Tibial nerve (tissue), 4 donors: ENCODE measurements at places on chromosomes 13 and 19. TPM values are rescaled to one million over a fixed set of nuclear protein-coding genes. Genes with fewer than 3 reads are reported as not detected.

GRCh38 chr13:41402691-41403511, 54.4 kb upstream of the RGCC start:
- no peak for DNase-seq
- H3K27ac ChIP-seq, result no peak overlapping the region
- H3K36me3 ChIP-seq, result no peaks in the 10 kb centered on the region

GRCh38 chr13:76329866-76330580, 556.2 kb downstream of the KCTD12 start:
- no peak overlapping the region for H3K4me3 ChIP-seq
- H3K36me3 ChIP-seq, result no peaks in the 10 kb centered on the region
- H3K4me1 ChIP-seq, result peaks cover 5% of the 10 kb centered on the region
- no peak for DNase-seq

DNA sequence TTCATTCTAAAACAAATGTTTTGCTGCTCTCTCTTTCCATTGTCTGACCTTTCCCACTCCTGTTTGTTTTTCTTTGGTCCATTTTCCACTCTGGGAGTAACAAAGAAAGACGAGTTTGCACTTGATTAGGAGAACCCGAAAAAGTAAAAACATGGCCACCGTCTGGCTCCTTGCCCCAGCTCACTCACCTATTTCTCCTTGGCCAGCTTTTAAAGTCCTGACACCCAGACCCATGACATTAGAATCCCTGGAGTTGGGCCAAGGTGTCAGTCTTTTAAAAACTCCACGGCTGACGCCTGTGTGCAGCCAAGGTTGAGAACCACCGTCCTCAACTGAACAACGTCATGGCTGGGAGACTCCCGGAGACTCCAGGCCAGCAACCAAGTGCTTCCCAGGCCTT, 63.6 kb upstream of the FLT1 start:
- H3K4me1 ChIP-seq, result no peaks in the 10 kb centered on the region
- no peak for DNase-seq
- no peak overlapping the region for H3K4me3 ChIP-seq
- H3K27ac ChIP-seq, result peak overlapping the region; percentile 63
- H3K36me3 ChIP-seq, result no peaks in the 10 kb centered on the region

- no peaks in the 10 kb centered on the region for H3K36me3 ChIP-seq
- DNase-seq, result no peak
- H3K27ac ChIP-seq, result no peak overlapping the region
- H3K4me1 ChIP-seq, result no peaks in the 10 kb centered on the region
- no peaks in the 10 kb centered on the region for H3K27me3 ChIP-seq
- no peak overlapping the region for H3K4me3 ChIP-seq
Observed at GRCh38 chr13:79846386-79846785, 365.4 kb downstream of the NDFIP2 start.

- H3K27ac ChIP-seq, result no peak overlapping the region
- DNase-seq, result no peak
- H3K27me3 ChIP-seq, result no peaks in the 10 kb centered on the region
- H3K4me3 ChIP-seq, result no peak overlapping the region
- no peaks in the 10 kb centered on the region for H3K36me3 ChIP-seq
Observed at GRCh38 chr13:42547612-42548011, 26.3 kb upstream of the TNFSF11 start.

- no peaks in the 10 kb centered on the region for H3K4me1 ChIP-seq
- no peak overlapping the region for H3K4me3 ChIP-seq
- H3K27ac ChIP-seq, result no peak overlapping the region
- no peak for DNase-seq
- no peaks in the 10 kb centered on the region for H3K27me3 ChIP-seq
- H3K36me3 ChIP-seq, result no peaks in the 10 kb centered on the region
Observed at GRCh38 chr13:68099631-68100030, 869.5 kb upstream of the PCDH9 start.

DNA sequence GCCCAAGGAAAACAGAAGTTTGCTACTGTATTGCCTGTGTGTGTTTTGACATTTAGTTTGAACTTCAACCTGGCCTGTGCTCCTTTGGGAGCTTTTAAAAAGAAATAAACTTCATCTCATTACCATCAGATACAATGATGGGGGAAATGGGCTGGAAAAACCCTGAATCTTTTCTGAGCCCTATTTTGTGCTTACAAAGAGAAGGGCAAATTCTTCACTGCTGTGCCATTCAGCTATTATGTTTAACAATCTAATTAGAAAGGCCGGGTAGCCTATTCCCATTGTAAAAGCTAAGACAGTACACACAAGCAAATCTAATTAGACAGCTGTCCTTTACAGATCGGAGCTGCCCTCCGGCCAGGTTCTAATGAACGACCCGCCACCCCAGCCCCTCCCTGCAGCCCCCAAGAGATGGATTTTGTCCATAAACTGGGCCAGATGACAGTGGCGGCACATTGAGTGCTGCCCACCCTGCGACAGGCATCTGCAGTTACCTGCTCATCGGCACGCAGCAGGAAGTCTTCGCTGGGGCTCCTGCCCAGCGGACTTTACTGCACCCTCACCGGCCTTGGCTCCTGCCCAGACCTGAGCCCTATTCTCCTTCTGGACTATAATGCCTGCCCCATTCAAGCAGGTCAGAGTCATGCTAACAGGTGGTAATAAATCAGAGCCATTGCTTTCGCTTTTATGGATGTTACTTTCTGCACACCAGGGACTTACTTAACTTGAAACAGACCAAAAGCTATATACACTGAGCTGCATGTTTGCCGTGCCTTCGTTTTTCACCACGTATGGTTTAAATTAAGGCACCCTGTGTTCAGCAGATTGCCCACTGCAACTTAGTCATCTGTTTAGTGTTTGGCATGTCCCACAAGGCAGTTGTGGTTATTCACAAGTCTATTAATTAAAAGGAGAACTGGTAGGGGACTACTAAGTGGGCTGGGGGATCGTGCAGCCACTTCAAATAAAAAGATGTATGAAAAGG, 549.6 kb downstream of the FGF9 start:
- DNase-seq, result no peak
- no peak overlapping the region for H3K4me3 ChIP-seq
- no peak overlapping the region for H3K27ac ChIP-seq
- H3K36me3 ChIP-seq, result no peaks in the 10 kb centered on the region
- H3K4me1 ChIP-seq, result no peaks in the 10 kb centered on the region

- no peaks in the 10 kb centered on the region for H3K27me3 ChIP-seq
- no peak overlapping the region for H3K4me3 ChIP-seq
- no peaks in the 10 kb centered on the region for H3K36me3 ChIP-seq
Observed at GRCh38 chr13:111645598-111646455, 325.4 kb downstream of the TEX29 start.

- no peak for DNase-seq
- H3K4me3 ChIP-seq, result no peak overlapping the region
- H3K36me3 ChIP-seq, result no peaks in the 10 kb centered on the region
- no peaks in the 10 kb centered on the region for H3K27me3 ChIP-seq
- no peaks in the 10 kb centered on the region for H3K4me1 ChIP-seq
- no peak overlapping the region for H3K27ac ChIP-seq
Observed at GRCh38 chr13:76971851-76972829, 19.7 kb upstream of the CLN5 start.

DNA sequence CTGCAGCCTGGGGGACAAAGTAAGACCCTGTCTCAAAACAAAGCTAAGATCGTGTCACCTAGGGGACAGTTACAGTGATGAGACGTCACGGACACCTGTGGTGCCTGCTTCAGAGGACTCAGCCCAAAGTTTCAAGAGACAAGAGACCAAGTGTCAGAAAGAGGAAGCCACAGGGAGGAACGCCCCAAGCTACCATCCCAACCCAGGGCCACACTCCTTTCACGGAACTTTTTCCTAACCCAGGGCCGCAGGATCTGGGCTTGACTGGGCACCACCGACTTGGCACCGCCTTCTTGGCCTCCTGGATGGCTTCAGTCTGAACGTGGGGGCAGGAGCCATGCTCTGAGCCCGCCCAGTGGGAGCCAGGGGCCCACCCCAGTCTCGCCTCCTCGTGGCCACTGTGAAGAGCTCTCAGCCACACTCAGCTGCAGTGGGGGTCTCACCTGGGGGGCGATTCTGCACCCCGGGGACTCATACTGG, 8.5 kb downstream of the MOB3A start:
- DNase-seq, result no peak
- H3K4me3 ChIP-seq, result no peak overlapping the region
- H3K4me1 ChIP-seq, result peaks cover 94% of the 10 kb centered on the region
- peaks cover 43% of the 10 kb centered on the region for H3K36me3 ChIP-seq
- H3K27ac ChIP-seq, result peak overlapping the region; percentile 39

- H3K27me3 ChIP-seq, result peaks cover 50% of the 10 kb centered on the region
- no peak overlapping the region for H3K27ac ChIP-seq
- DNase-seq, result no peak
- H3K4me3 ChIP-seq, result no peak overlapping the region
Observed at GRCh38 chr13:94716016-94716415, 3.7 kb upstream of the SOX21 start.

DNA sequence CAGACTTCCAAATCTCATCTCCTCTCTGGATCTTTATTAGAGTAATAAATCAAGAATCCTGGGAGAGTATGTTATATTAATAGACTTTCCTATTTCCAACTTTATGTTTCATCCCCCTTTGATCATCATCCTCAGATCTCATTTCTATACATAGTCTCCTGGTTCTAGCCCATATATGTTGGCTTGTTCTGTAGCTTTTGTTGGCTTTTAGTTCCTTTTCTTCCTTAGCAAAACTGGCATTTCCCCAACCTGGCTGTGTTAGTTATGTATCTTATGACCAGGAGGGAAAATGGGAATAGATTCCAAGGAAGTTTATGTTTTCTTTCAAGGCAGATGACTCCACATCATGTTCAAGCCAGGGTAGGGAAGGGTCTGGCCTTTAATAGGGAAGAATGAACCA, 2464.5 kb downstream of the PCDH9 start:
- no peak overlapping the region for H3K4me3 ChIP-seq
- no peaks in the 10 kb centered on the region for H3K4me1 ChIP-seq
- no peaks in the 10 kb centered on the region for H3K27me3 ChIP-seq
- no peaks in the 10 kb centered on the region for H3K36me3 ChIP-seq
- no peak overlapping the region for H3K27ac ChIP-seq

DNA sequence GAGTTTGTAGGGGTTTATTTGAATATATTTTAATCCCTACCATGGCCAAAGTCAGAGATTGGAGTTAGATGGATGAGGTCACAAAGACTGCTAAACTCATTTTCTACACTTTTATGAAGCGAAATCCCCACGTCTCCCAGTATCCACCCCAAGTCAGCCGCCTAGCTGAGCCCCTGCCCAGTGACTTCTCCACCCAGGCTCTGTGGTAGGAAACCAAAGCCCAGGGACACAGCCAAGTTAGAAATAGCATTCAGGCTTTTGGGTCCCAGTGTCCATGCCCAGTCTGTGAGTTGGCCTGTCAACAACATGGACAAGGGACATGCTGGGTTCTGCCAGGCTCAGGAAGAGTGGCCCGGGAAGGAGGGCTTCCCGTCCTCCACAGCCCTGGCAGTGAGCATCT, 474.0 kb downstream of the FOXO1 start:
- H3K27me3 ChIP-seq, result no peaks in the 10 kb centered on the region
- H3K4me3 ChIP-seq, result no peak overlapping the region
- DNase-seq, result no peak

DNA sequence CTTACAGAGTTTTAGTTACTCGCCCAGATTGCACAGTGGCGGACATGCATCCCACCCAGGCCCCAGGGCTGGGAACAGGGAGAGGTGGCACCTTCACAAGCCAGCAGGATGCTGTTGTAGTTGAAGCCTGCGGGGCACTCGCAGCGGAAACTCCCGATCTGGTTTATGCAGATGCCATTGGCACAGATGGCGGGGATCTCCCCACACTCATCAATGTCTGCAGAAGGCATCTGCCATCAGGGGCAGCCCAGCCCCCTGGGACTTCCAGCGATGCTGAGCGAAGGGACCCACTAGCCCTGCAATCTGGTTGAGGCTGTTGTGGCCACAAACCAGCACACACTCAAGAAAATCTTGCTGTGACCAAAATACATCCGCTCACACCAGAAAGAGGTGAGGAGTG, 44.6 kb downstream of the CCL25 start:
- no peak for DNase-seq
- H3K4me1 ChIP-seq, result no peaks in the 10 kb centered on the region
- H3K27me3 ChIP-seq, result no peaks in the 10 kb centered on the region
- H3K27ac ChIP-seq, result no peak overlapping the region
- no peaks in the 10 kb centered on the region for H3K36me3 ChIP-seq
- no peak overlapping the region for H3K4me3 ChIP-seq

DNA sequence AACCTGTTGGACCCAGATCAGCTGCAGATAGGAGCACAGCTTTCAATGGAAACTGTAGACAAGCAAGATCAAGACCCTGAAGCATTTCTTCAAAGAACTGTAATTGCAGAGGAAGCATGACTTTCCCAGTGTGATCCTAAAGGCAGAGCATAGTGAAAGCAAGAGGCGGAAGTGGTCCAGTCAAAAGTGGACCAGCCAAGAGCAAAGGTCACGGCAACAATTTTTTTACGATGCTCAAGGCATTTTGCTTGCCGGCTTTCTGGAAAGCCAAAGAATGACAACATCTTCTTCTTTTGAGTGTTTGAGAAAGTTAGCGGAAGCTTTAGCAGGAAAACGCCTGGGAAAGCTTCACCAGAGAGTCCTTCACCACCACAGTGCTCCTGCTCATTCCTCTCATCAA, 111.6 kb downstream of the RNF17 start:
- DNase-seq, result no peak
- H3K36me3 ChIP-seq, result no peaks in the 10 kb centered on the region
- H3K4me1 ChIP-seq, result no peaks in the 10 kb centered on the region
- no peaks in the 10 kb centered on the region for H3K27me3 ChIP-seq
- H3K27ac ChIP-seq, result no peak overlapping the region

DNA sequence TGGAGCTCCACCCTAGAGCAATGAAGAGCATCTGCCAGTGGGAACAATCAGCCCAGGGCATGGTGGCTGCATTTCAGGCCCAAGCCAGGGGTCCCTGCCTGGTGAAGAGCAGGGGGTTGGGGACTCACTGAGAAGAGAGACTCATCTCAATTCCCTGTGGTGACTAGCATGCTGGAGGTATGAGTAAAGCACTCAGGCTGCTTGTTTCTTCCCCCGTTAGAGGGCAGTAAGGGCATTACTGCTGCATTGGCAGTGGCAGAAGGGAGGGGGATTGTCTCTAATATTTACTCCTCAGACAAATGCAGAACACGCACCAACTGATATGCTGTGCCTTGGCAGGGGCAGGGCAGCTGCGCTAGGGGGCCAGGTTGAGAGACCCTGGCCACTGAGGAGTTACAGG, 329.1 kb downstream of the SLITRK5 start:
- H3K27me3 ChIP-seq, result no peaks in the 10 kb centered on the region
- no peak overlapping the region for H3K4me3 ChIP-seq
- no peak overlapping the region for H3K27ac ChIP-seq
- H3K4me1 ChIP-seq, result no peaks in the 10 kb centered on the region

The TNFSF13B gene
- total RNA-seq, result 2.1 TPM

The POSTN gene
- total RNA-seq, result 33.7 TPM

The ZNF468 gene
- 19.2 TPM for total RNA-seq

The NLRP4 gene
- total RNA-seq, result not detected

The OR7D4 gene
- total RNA-seq, result not detected

The SCGB2B2 gene
- 0.21 TPM for total RNA-seq
